Activated naive CD4-positive, alpha-beta T cell treated with anti-CD3 and anti-CD28 coated beads, Interleukin-2, amount 50 U/mL, for 16 hours (primary cell): ENCODE measurements at places on chromosomes 1 and 21.

DNA sequence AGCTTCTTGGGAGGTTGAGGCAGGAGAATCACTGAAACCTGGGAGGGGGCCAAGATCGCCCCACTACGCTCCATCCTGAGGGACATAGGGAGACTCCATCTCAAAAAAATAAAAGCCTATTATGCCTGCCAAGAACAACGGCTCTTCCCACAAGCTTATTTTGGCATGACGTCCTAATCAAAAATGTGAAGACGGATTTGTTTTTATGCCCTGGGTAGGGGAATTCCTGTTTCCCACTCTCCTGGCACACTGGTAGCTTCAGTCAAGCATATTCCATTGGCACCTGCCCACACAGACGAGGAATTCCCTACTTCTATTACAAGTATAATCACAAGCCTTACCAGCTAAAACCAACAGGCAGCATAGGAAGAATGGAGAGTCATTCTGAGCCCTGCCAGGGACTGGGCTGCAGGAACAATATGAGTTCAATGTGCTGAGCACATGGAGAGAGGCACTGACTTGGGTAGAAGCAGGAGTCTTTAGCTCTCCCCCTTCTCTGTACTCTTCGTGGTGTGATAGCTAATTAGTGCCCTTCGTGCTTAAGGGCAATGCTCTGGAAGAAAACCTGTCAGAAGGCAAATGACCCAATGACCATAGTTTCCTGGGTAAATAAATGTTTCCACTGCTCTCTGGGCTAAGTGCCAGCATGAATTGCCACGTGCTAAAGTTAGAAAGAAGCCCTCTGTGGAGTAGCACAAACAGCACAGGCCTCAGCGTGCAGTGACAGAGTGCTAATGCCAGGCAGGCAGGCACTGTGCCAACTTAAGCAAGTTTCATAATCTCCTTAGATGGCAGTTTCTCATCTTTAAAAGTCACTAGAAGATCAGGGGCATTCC, 16.8 kb downstream of the TNFSF4 start:
- no peak for DNase-seq

DNA sequence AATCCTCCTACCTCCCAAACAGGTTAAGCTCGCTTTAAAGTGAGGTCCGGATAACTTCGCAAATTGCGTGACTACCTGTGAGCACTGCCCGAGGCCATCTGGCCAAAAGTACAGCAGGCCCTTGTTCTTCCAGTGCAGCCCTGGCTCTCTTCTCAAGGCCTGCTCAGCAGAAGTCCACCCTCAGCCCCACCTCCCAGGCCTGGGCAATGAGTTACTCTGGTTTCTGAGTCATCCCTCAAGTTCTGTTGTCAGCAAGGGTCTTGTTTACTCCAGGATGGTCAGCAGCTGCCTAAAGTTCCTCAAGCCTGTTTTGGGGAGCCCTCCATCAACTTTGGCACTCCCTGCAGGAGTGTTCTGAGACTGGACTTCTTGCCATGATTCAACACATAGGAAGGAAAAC, 101.7 kb downstream of the BCAR3 start:
- DNase-seq = no peak

- no peak for DNase-seq
Measured at GRCh38 chr1:61109158-61109557, 26.8 kb downstream of the NFIA start.

GRCh38 chr1:37156646-37157045, 122.3 kb upstream of the GRIK3 start:
- no peak for DNase-seq

DNA sequence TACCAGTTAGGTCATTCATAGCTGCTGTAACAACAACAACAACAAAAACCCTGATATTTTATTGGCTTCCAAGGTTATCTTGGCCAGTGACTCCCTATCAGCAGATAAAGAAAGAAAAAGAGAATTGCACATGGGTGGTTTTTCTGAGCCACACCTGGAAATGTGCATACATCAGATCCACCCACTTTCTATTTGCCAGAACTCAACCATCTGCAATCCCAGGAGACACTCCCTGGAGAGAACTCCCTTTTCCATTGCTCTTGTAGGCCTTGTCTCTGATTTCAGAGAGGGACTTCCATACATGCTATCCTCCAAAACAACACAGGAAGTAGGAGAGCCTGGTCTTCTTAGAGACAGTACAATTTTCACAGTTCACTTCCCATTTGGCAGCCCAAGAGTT, 74.9 kb upstream of the ZC3H11B start:
- DNase-seq = no peak

GRCh38 chr1:1554926-1555915, 14.8 kb upstream of the TMEM240 start:
- DNase-seq = no peak
